AG04449 (cell line): ENCODE measurements at places on chromosomes 13 and 19.

- no peak for DNase-seq
These were observed 774 bp downstream of the MAN2B1 start for GRCh38 chr19:12665671-12666264.

GRCh38 chr13:89694451-89694850 is 1653.0 kb upstream of the MIR17HG start:
- DNase-seq: no peak

GRCh38 chr13:78372581-78372980 is 230.8 kb downstream of the POU4F1 start:
- DNase-seq: no peak

- no peak for DNase-seq
These were observed 2.6 kb upstream of the CACNG7 start for GRCh38 chr19:53906211-53907192.

- no peak for DNase-seq
These were observed 120.9 kb downstream of the NUFIP1 start for GRCh38 chr13:44868397-44868796.

- DNase-seq: no peak
These were observed 12.7 kb upstream of the HNRNPL start for GRCh38 chr19:38862321-38863059.

GRCh38 chr13:112885782-112886268 is 83.2 kb upstream of the MCF2L start:
- no peak for DNase-seq
